ENCODE measurements at places on chromosomes 11 and 22. TPM values are rescaled to one million over a fixed set of nuclear protein-coding genes. Genes with fewer than 3 reads are reported as not detected.

DNA sequence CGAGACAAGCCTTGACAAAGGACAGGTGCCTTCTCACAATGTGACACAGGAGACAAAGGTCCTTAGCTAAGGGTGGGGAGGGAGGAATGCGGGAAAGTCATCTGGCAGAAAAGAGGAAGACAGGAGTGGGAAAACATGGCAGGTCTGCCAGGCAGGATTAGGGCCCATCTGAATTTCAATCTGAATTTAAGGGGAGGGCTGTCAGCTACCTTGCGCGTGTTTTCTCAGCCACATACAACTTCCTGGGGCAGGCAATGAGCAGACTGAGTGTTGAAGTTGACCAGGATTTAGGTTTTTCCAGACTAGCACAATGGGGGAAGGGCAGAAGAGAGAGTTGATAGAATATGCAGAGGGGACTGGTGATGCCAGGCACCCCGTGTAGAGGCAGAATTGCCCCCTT is 66.7 kb upstream of the LARGE1 start:
- no peak for DNase-seq

DNA sequence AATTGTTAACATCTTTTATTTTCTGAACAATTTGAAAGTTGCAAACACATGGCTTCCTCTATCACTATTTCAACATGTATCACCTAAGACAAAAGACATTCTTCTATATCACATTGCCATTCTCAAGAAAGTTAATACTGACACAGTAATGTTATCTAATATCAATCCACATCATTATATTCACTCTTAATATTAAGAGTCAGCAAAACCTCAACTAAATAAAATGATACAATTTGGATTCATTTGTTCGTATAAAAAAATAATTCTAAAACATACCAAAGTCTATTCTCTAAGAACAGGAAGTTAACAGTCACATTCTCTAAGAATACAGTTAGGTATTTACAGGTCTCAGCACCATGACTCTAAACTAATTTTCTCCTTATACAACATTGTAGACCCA is 52.0 kb downstream of the ABTB2 start:
- no peak for DNase-seq

- no peak for DNase-seq
These were observed 27.2 kb downstream of the YDJC start for GRCh38 chr22:21602579-21602978.

- no peak for DNase-seq
These were observed 79.1 kb downstream of the MSANTD4 start for GRCh38 chr11:105942921-105943320.

Gene MCM5
- total RNA-seq: 31.5 TPM

Measured in kidney epithelial cell (primary cell).